ENCODE measurements at places on chromosomes 7 and 10.

GRCh38 chr10:90372451-90372850, 485.4 kb downstream of the HTR7 start:
- no peak for DNase-seq

- no peak for DNase-seq
Observed at GRCh38 chr10:80174641-80175395, 30.5 kb downstream of the ANXA11 start.

GRCh38 chr7:49389871-49390479, 383.5 kb upstream of the VWC2 start:
- no peak for DNase-seq

DNA sequence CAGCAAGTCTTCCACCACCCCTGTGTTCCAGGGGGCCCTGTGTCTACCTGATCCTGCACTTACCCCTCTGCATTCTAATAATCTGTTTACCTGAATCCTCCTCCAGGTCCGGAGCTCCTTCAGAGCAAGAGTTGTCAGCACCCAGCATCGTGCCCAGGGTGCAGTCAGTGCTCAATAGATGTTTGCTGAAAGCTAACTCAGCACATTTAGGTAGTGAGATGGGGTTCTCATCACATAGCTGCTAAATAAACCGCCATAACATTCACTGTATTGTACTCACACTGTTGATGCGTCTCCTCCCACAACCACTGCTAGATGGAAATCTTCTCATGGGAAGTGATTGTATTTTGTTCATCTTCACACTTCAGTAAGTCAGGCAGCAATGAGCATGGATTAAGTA, 376.5 kb upstream of the C7orf33 start:
- DNase-seq, result no peak

GRCh38 chr10:133230387-133231195, 574 bp downstream of the UTF1 start:
- no peak for DNase-seq

DNA sequence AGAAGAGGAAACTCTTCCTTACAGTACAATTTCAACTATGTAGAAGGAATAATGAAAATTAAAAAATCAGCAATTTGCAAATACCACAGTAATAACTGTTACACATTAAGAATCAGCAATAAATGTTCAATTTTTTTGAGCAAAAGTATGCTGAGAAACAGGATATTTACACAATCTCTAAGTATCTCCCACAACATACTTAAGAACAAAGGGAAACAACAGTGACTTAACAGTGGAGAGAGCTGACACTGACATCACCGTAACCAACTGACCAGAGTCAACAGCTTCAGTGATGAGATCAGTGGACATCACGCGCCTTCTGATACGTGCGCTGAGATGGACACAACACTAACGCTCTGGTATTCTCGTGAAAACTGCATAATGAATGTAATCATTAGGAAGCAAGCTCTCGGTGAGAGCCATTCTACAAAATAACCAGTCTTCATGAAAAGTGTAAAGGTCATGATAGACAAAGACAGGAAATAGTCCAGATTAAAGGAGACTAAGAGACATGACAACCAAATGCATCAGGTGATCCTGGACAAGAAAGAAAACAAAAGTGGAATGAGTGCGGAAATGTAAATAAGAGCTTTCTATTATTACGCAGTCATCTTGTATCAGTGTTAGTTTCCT, 82.6 kb downstream of the PIP4K2A start:
- DNase-seq, result no peak

DNA sequence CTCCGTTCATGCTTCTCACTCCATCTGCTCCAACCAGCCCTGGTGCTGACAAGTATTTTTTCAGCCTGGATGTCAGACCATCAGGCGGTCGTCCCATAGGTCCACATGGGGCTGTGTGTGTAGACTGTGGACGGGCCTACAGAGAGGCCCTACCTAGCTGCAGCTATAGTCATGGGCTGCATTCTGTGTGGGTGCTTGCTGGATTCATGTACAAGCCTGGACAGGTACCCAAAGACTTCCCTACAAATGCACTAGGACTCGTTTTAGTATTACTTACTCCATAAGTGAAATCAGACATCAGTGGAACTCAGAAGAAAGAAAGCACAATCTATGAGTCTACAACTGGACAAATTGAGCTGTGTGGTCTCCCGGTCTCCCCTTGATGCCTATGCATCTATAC, 146.8 kb downstream of the PKD1L1 start:
- no peak for DNase-seq

GRCh38 chr7:20839987-20840386, 53.3 kb upstream of the SP8 start:
- DNase-seq, result no peak
